Natural killer cell (primary cell): ENCODE measurements at places on chromosomes 5 and 9. TPM values are rescaled to one million over a fixed set of nuclear protein-coding genes. Genes with fewer than 3 reads are reported as not detected.

Gene ARSI
- total RNA-seq = not detected

GRCh38 chr5:36679221-36679989 is 73.0 kb downstream of the SLC1A3 start:
- H3K4me1 ChIP-seq = no peaks in the 10 kb centered on the region
- H3K36me3 ChIP-seq = no peaks in the 10 kb centered on the region
- no peaks in the 10 kb centered on the region for H3K27me3 ChIP-seq
- H3K27ac ChIP-seq = no peak overlapping the region
- no peak overlapping the region for H3K4me3 ChIP-seq

- DNase-seq = no peak
- no peaks in the 10 kb centered on the region for H3K4me1 ChIP-seq
- no peaks in the 10 kb centered on the region for H3K27me3 ChIP-seq
- H3K36me3 ChIP-seq = no peaks in the 10 kb centered on the region
Measured at GRCh38 chr5:136396886-136397285, 31.5 kb upstream of the TRPC7 start.

Gene CARTPT
- not detected for total RNA-seq

GRCh38 chr9:32413424-32413823 is 29.0 kb downstream of the ACO1 start:
- H3K27ac ChIP-seq = no peak overlapping the region
- H3K4me1 ChIP-seq = no peaks in the 10 kb centered on the region
- no peak for DNase-seq
- H3K27me3 ChIP-seq = no peaks in the 10 kb centered on the region
- H3K4me3 ChIP-seq = no peak overlapping the region
- peaks cover 12% of the 10 kb centered on the region for H3K36me3 ChIP-seq
